CD4-positive, alpha-beta T cell treated with Interleukin-17A for 4 hours (primary cell): ENCODE measurements at places on chromosomes 2 and 18.
A peak's percentile ranks its signal among the peaks of the same experiment; 100 is the strongest.

- peak; percentile 71 for DNase-seq
Observed at GRCh38 chr2:85887566-85888019, 1.2 kb downstream of the ST3GAL5 start.

DNA sequence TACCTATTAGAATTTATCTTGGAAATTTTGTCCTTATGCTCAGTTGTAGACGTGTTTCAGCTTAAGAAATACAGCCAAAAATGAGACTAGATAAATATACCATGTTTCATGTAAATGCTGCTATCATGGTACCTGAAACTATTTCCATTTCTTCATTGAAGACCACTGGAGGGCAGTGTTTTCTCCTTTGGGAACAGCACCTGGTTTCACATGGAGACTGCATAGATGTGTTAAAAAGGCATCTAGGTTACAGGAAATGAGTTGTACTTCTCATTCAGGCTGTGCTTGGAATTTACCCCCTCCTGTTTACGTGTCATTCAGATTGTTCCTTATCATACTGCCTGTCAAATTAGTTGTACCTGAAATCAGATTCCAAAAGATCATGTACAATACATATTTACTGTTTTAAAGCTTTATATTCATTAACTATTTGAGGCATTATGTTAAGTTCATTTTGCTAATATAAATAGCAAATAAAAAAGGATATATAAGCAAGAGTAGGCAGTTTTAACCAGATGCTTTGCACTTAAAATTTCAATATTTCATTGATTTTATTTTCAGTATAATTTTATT, 57.3 kb upstream of the PSMD14 start:
- no peak for DNase-seq

- no peak for DNase-seq
Observed at GRCh38 chr2:151576080-151576479, 158.2 kb downstream of the NEB start.

DNA sequence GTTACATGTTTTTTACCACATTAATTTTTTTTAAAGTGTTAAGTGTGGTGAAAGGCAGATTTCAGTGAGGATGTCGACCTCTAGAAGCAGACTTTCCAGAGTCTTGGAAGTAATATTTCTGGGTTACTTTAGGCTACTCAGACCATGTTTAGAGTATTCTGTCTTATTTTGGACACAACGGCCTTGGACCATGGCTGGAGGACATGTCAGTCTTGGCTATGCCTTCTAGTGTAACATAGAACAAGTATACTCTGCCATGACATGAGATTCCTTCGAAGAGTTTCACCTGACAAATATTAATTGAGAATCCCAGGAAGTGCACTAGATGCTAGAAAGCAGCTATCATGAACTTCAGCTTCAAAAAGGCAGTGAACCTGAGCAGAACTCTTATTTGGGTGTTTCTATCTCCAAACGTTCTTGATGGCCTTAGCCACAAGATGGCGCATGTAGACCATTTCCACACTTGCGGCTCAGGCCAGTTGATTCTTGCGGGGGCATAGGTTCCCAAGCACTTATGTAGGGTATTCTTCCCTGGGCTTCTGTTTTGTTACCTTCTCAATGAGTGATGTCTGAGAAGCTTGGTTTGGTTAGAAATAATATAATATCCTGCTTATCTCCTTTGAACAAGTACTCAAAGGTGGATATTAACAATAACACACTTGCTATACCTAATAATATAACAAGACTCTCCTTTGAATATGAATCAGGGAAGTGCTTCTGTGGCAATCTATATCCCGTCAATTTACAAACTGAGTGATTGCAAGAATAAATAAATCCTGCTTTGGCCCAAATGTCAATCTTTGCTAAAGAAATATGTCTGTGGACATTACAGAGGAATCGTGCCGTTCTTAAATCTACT, 62.0 kb downstream of the CACNB4 start:
- peak; percentile 61 for DNase-seq
